SK-MEL-5 (cell line): ENCODE measurements at places on chromosomes 3 and 15.

GRCh38 chr3:178439504-178439903 lies 96.7 kb upstream of the KCNMB2 start:
- DNase-seq: peak; percentile 25

DNA sequence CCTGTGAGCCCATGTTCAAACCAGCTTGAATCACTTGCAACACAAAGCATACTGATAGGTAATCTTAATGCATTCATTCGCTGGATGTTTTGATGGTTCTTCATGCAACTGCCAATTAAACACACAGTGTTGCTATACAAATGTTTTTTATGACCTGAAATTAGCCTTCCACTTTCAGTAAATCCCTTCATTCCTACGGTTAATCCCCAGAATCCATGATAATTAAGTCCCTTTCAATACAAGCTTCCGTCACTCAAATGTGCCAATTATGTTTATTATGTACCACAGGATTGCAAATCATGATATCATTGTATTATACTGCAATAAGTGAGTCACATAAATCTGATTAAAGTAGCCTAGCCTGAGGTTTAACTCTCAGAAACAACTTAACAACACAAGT lies 14.5 kb upstream of the LYZL4 start:
- no peak for DNase-seq

DNA sequence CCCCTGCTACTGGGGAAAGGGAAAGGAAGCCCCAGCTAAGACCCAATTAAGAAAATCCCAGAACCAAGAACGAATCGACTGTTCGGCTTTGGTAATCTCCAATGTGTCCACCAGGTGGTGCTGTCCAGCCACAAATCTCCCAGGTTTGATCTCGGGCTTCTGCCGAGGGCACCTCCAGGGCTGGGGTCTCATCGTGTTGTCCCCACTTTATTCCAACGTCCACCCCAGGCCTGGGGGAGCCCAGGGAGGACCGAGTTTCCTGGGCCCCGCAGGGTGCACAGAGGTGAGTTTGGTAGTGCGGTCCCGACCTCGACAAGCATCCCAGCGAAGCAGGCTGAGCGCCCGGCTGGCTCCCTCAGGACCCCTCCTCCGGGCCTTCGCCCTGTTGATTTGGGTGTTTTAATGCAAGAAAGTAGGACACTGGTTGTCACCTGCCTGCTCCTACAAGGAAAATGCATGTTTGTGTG lies 185.1 kb downstream of the GOLGA6L6 start:
- peak; percentile 72 for DNase-seq

DNA sequence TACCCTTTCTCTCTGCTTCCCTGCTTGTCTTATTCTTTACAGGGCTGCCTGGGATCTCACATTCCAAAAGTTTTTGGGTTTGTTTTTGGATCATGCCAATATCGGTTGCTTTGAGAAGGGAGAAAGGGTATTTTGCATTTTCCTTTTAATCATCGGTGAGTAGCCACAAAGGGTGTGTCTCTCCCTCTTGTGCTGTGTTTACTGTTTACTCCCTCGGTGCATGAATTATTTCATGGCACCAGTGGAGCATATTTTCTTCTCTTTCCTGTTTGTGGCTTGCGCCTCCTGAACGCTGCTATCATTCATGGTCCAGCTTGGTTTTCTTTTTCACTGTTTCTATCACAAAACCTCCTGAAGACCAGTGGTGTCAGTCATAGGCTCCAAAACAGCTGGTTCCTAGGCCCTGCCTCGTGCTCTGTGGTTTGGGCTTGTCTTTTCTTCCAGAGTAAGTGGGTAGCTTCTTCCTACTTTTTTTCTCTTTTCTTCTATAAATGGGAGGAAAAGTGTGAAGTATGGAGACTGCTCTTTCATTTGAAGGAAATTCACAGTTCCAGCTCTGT lies 54.9 kb downstream of the IGF1R start:
- DNase-seq: no peak

DNA sequence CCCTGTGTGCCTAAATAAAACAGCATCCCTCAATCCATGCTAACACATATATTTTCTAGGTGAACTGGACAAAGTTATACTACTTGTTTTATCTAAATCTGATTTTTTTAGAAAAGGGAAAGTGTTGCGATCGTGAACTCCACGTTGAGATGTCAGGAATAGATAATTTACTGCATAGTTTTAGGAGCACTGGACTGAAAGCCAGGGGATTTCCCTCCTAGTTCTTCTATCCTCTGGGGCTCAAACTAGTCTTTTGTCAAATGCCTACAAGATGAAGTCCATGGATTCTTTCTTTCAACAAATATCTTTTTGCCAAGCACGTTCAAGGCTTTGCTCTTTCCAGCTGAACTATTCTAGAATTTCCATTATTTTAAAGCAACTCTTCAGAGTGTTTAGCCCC lies 617 bp upstream of the HPS3 start:
- no peak for DNase-seq

GRCh38 chr3:39267631-39268548 lies 11.9 kb downstream of the CX3CR1 start:
- no peak for DNase-seq

DNA sequence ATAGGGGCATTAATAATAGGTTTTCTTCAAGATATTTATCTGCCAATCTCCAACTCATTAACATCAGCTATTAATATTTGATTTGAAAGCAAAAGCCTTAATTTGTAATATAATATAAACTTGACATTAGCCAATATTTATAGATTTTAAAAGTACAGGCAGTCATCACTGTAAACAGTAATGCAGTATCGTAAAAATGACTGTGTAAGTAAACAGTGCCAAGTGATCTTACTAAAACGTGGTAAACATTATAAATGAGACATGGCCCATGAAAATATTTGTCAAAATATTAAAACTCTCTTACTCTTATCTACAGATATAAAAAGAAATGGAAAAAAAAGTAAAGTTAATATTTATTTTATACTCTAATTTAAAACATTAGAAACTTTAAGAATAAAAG lies 101.6 kb upstream of the EPHA6 start:
- no peak for DNase-seq
